ENCODE measurements at places on chromosomes 4 and X. TPM values are rescaled to one million over a fixed set of nuclear protein-coding genes. Genes with fewer than 3 reads are reported as not detected.

KLHL2 gene
- 27.2 TPM for total RNA-seq

ERAS gene
- total RNA-seq = 0.50 TPM

ARFIP1 gene
- total RNA-seq = 37.4 TPM

TMEM255A gene
- 9.4 TPM for total RNA-seq

PLAC1 gene
- total RNA-seq = 2.1 TPM

SPANXD gene
- total RNA-seq = 1.3 TPM

NSG1 gene
- total RNA-seq = not detected

NCAPG gene
- 53.7 TPM for total RNA-seq

FGF13 gene
- total RNA-seq = 0.90 TPM

BTC gene
- 4.5 TPM for total RNA-seq

CXCL6 gene
- not detected for total RNA-seq

FGFBP2 gene
- not detected for total RNA-seq

CCDC160 gene
- total RNA-seq = 0.23 TPM

PABPC1L2A gene
- not detected for total RNA-seq

SLC25A53 gene
- total RNA-seq = 6.4 TPM

TMSB15A gene
- total RNA-seq = not detected

PRRG3 gene
- not detected for total RNA-seq

SOX3 gene
- total RNA-seq = not detected

CFI gene
- 2.2 TPM for total RNA-seq

GC gene
- not detected for total RNA-seq

CBLL2 gene
- total RNA-seq = not detected

RNF212 gene
- total RNA-seq = 6.6 TPM

MAP7D2 gene
- not detected for total RNA-seq

ETNPPL gene
- total RNA-seq = not detected

GSX2 gene
- total RNA-seq = not detected

ART3 gene
- not detected for total RNA-seq

MAGEA2 gene
- 18.7 TPM for total RNA-seq

SYNPO2 gene
- total RNA-seq = 0.87 TPM

CNGA1 gene
- 1.4 TPM for total RNA-seq

VSIG4 gene
- total RNA-seq = not detected

IQSEC2 gene
- total RNA-seq = 49.3 TPM

HAND2 gene
- total RNA-seq = not detected

CSAG2 gene
- not detected for total RNA-seq

CPLX1 gene
- total RNA-seq = 2.2 TPM

GRID2 gene
- total RNA-seq = not detected

FNIP2 gene
- 2.5 TPM for total RNA-seq

ARX gene
- total RNA-seq = not detected

EFHC2 gene
- total RNA-seq = 4.3 TPM

COX7B2 gene
- 12.7 TPM for total RNA-seq

UGT2B17 gene
- total RNA-seq = not detected

LNX1 gene
- 3.3 TPM for total RNA-seq

GPR82 gene
- total RNA-seq = not detected

BEND2 gene
- not detected for total RNA-seq

PTPN13 gene
- total RNA-seq = 6.9 TPM

MED28 gene
- 43.1 TPM for total RNA-seq

IDS gene
- 169 TPM for total RNA-seq

SLC10A4 gene
- total RNA-seq = not detected

KDR gene
- total RNA-seq = 0.20 TPM

PASD1 gene
- not detected for total RNA-seq

Measured in PC-9 (cell line).